ENCODE measurements at places on chromosomes 12 and 14.

DNA sequence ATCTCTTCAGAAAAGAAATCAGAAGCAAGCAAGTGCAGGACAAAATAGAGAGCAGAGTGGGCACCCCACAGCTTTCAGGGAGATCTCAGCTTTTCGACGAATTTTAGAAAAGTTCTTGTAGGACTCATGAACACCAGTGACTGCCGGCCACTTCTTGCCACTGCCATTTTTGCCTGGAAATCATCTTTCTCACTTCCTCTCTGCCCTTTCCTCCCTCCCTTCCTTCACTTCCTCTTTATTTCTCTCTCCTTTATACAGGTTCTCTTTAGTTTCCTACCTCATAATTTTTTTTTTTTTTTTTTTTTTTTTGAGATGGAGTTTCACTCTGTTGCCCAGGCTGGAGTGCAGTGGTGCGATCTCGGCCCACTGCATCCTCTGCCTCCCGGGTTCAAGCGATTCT, 185.6 kb downstream of the APAF1 start:
- DNase-seq: peak; percentile 15

GRCh38 chr12:103422746-103423515, 72.8 kb downstream of the C12orf42 start:
- no peak for DNase-seq

GRCh38 chr12:19095756-19096480, 33.6 kb upstream of the PLEKHA5 start:
- DNase-seq: no peak

GRCh38 chr14:33964599-33965317, 13.9 kb upstream of the EGLN3 start:
- DNase-seq: no peak

- DNase-seq: no peak
Measured at GRCh38 chr14:86072116-86072894, 542.4 kb downstream of the FLRT2 start.

DNA sequence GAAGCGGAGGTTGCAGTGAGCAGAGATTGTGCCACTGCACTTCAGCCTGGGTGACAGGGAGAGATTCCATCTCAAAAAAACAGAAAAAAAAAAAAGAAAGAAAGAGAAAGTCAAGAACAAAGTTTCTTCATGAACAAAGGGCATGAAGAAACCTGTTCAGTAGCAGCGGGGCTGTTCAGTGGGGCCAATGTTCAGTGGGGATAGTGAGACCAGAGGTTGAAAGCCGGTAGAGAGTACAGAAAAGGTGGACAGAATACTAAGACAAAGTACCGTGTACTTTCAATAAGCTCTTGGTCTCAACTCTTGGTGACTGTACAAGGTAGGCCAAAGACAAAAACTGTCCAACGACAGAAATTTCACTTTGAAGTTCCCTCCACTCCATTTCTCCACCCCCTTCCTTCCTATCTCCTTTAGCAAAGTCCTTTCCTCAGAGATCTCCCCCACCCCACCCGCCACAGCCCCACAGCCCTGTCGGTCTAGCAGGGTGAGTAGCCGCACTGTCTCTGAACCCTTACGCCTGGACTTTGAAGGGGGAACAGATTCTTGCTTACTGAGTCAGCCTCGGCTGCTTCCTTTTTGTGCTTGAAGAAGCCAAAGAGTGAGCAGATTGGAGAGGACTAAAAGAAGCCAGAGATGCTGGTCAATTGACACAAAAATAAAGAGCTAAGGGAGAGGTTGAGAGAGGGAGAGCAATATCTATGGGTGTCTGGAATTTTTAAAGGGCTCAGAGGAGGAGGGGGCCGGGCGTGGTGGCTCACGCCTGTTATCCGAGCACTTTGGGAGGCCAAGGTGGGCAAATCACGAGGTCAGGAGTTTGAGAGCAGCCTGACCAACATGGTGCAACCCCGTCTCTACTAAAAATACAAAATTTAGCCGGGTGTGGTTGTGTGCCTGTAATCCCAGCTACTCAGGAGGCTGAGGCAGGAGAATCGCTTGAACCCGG, 44.2 kb upstream of the FOS start:
- DNase-seq: no peak

DNA sequence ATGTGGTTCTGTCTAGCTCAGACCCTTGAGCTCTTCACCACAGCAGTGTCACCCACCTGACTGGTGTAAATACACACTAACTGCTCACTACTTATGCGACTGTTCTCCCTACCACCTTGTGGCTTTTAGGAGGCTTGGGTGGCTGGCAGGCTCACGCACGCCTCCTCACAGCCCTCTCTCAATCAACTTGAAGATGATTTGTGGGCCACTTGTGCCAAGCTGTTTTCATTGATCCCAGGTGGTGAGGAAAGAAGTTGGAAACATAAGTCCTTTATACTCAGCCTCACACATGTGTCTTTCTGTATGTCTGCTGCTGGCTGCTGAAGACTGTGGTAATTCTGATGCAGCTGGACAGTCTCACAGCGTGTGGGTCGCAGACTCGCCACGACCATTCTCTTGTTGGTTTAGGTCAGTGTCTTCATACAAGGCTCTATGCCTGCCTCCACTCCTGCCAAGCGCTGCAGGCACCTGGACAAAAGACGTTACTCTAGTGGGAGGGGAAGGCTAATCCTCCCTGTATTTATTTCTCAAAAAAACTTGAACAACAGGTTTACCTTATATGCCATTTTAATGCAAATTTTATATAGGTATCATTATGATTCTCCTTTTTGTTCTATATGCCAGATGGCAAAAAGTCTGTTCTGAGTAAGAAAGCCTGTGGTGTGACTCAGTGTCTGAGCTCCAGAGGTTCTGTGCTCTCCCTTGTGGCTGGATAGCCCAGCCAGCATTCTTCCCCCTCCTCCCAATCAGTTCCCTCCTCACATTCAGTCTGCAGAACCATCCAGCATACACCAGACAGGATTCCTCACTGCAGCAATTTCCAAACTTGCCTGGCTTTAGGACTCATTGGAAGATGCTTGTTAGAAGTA, 115.6 kb downstream of the DIP2B start:
- DNase-seq: no peak

- DNase-seq: peak; percentile 10
Measured at GRCh38 chr14:64209444-64210131, 84.6 kb downstream of the ESR2 start.

GRCh38 chr14:54471641-54472040, 17.1 kb downstream of the GMFB start:
- DNase-seq: no peak

DNA sequence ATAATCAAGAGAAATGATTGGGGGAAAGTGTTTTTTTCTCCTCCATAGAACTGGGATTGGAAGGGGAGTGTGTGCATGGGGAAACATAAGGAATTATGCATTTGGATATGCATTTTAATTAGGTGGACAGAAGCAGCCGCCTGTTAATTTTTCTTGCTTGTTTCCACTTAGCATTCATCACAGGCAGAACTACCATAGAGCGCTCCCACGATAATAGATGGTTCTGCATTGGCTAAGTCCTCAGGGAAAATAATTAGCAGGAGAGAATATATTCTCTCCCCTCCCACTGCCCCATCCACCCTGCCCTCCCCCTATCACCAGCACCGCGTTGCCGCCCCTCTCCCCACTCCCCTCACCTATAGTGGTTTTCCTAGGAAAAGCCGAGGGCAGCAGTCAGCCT, 11.4 kb downstream of the DPF3 start:
- no peak for DNase-seq

Measured in RPMI8226 (cell line).